Left ventricle myocardium inferior (tissue), 1 donor: ENCODE measurements at places on chromosomes 16 and 17. TPM values are rescaled to one million over a fixed set of nuclear protein-coding genes. Genes with fewer than 3 reads are reported as not detected.

DNA sequence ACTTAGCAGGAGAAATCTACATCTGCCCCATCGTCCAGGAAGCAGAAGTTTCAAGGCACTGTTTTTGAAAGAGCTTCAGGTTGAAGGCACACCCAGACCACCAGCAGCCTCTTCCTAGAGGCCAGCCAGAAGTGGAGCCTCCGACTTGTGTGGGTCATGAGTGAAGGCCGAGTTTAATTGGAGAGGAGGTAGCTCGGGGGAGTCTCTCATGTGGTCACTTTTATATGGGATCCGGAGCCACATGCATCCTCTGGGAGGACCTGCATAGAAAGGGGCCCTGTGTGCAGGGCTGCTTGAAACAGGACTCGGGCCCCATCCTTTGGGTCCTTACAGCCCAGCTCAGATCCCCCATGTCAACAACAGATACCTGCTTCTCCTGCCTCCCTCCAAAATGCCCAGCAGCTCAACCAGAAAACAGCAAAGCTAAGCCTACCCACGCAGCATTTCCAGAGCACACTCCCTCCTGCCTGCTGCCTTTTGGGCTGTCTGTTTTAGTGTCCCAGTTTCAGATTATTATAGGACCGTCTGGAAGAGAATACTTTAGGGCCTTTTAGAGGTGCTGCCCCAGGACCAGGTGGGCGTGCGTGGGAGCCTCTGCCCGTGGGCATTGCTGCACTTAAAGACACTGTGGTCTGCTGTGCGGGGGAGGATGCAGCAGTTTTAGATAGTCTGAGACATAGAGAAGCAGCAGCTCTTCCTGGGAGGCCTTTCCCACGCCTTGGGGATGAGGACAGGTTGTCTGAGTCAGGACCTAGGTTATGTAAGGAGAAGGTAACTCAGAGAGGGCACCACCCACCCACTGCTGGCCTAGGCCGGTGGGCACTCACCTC, 29.5 kb downstream of the MPRIP start:
- no peak overlapping the region for H3K4me3 ChIP-seq
- no peak for DNase-seq
- H3K36me3 ChIP-seq = peaks cover 9% of the 10 kb centered on the region
- H3K27me3 ChIP-seq = no peaks in the 10 kb centered on the region

GRCh38 chr17:17819561-17819995, 17.2 kb downstream of the SREBF1 start:
- H3K4me1 ChIP-seq = peaks cover 95% of the 10 kb centered on the region
- no peak overlapping the region for H3K4me3 ChIP-seq
- no peaks in the 10 kb centered on the region for H3K27me3 ChIP-seq
- H3K27ac ChIP-seq = no peak overlapping the region
- peak; percentile 53 for DNase-seq

DNA sequence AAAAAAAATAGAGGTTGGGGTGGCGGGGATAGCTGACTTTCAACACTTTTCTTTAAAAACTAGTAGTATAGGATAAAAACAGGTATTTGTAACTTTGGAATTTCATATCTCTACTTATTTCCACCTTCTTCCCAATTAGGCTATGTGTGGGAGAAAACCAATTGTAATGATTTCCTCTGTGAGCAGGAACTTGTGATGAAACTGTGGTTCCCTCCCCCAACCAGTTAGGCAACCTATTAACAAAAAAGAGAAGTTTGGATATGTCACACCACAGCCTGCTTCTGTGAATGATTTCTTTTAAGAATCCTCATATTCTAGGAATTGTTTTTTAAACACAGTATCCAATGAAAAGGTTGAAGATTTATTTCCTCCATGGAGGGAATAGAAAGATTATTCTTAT, 1.9 kb downstream of the IGSF6 start:
- DNase-seq = no peak
- peaks cover 6% of the 10 kb centered on the region for H3K36me3 ChIP-seq
- no peaks in the 10 kb centered on the region for H3K27me3 ChIP-seq
- H3K27ac ChIP-seq = no peak overlapping the region

DNA sequence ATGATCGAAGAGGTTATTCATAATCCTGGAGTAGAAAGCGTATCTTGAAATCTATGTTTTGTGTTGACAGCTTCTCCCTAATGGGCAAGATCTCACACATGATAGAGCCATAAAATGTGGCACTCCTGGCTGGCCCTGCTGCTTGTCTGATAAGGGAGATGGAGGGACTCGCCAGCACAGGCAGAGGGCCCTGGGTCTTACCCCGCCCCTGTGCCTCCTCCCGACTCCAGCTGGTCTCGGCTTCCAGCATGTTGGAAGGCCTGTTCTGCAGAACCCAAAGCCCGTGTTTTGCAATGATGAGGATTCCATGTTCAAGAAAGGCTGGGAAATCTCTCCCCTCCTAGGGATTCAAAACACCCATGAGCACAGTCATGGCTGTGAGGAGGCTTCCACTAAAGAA, 106.7 kb upstream of the SDK2 start:
- H3K4me3 ChIP-seq = no peak overlapping the region
- peaks cover 30% of the 10 kb centered on the region for H3K4me1 ChIP-seq

DNA sequence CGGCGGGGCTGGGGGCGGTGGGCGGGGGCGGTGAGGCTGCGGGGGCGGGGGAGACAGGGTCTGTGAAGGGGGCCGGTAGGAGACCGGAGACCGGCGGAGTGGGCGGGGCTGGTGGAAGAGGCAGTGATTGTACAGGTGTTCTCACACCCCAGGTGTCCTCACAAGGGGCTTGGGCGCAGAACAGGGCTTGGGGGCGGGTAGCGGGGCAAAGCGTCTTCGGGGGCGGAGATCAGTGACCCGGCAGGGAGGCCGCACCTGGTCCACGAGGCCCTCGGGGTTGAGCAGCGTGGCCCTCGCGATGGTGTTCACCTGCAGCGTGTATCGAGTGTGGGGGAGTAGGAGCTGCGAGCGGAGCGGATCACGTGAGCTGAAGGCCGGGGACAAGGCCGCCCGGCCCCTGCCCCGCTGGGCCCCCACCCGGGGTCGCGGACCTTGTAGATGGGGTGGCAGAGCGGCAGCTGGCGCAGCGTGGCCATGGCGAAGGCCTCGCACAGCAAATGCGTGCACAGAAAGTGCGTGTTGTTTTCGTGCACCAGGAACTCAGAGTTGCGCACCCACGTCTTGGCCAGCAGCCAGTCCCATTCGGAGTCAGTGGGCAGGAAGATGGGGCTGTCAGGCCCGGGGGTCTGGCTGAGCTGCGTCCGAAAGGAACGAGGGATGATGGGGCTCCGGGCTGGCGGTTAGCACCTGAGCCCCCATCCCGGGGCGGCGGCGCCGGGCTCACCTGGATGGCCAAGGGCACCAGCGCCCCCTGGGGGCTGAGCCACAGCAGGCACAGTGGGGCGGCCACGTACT, 8.5 kb downstream of the ALOXE3 start:
- H3K27me3 ChIP-seq = peaks cover 68% of the 10 kb centered on the region
- H3K4me1 ChIP-seq = peaks cover 16% of the 10 kb centered on the region
- H3K27ac ChIP-seq = no peak overlapping the region
- peak overlapping the region; percentile 36 for H3K4me3 ChIP-seq

DNA sequence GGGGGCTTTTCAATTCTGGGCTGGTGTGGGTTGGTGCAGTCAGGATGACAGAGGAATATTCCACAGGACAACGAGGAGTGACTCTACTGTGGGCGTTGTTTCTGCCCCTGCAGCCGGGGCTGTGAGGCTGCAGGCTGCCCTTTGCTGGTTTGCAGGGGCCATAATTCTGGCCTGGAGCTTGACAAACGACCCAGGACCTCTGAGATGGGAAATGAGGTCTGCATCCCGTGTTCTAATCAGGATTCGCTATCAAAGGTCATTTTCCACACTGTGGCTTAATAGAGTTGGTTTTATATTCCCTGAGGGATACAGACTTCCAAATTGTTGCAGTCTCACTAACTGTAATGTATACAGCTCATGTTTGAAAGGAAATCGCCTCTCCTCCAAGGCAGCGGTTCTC, 180.9 kb downstream of the RPTOR start:
- H3K27ac ChIP-seq = no peak overlapping the region
- DNase-seq = no peak
- peaks cover 20% of the 10 kb centered on the region for H3K4me1 ChIP-seq
- H3K36me3 ChIP-seq = no peaks in the 10 kb centered on the region
- no peaks in the 10 kb centered on the region for H3K27me3 ChIP-seq
- no peak overlapping the region for H3K4me3 ChIP-seq

DNA sequence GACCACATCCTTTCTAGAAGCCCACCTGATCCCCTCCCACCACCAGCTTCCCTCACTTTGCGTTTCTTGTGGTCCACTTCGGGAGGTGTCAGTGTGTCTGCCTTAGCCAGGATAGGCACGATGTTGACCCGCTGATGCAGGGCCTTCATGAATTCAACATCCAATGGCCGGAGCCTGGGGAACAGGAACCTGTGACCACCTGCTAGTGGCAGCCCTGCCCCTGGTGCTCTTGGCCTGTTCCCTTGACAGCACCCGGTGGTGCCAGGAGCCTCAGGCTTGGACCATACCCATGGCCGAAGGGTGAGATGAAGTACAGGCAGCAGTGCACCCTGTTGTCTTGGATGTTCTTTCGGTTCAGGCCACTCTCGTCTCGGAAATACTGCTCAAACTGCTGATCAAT, 7.2 kb upstream of the MTMR4 start:
- peak overlapping the region; percentile 98 for H3K27ac ChIP-seq
- no peaks in the 10 kb centered on the region for H3K27me3 ChIP-seq
- DNase-seq = no peak
- H3K36me3 ChIP-seq = peaks cover 21% of the 10 kb centered on the region
- H3K4me1 ChIP-seq = peaks cover 57% of the 10 kb centered on the region
- H3K4me3 ChIP-seq = no peak overlapping the region

- no peak overlapping the region for H3K4me3 ChIP-seq
- no peak for DNase-seq
- H3K27ac ChIP-seq = no peak overlapping the region
- H3K36me3 ChIP-seq = no peaks in the 10 kb centered on the region
Measured at GRCh38 chr16:7867831-7868230, 535.2 kb downstream of the RBFOX1 start.

GRCh38 chr17:61617330-61617729, 26.3 kb upstream of the NACA2 start:
- peaks cover 5% of the 10 kb centered on the region for H3K27me3 ChIP-seq
- no peaks in the 10 kb centered on the region for H3K36me3 ChIP-seq
- H3K4me1 ChIP-seq = no peaks in the 10 kb centered on the region
- H3K27ac ChIP-seq = no peak overlapping the region
- no peak for DNase-seq

DNA sequence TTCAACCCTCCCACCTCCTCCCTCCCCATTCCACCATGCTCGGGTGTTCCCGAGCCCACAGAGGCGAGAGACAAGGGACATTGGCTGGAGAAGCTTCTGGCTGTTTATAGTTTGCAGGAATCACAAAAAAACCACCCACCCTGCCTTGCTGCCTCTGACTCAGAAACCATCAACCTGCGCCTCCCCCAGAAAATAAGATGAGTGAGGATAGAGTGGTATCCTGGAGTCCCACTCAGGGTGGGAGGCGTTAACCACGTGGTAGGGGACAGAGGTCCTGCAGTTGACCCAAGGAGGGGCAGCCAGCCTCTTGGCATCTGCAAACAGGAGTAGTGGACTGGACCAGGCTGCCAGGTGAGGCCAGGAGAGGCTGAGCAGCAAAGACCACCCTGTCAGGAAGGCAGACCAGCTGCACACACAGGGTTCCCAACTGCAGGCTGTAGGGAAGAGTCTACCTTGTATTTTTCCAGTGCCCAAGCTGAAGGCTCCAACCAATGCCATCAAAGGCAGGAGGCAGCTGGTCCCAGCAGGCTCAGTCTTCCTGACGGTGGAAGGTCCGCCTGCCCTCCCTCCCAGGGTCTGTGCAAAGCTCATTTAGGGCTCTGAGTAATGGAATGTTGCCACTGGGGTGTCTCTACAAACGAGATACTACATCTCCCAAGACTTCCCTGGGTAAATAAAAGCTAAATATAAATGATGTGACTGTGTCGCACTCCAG, 201.5 kb upstream of the TNRC6C start:
- no peak overlapping the region for H3K4me3 ChIP-seq
- no peak for DNase-seq
- no peaks in the 10 kb centered on the region for H3K36me3 ChIP-seq
- no peaks in the 10 kb centered on the region for H3K27me3 ChIP-seq
- no peaks in the 10 kb centered on the region for H3K4me1 ChIP-seq

DNA sequence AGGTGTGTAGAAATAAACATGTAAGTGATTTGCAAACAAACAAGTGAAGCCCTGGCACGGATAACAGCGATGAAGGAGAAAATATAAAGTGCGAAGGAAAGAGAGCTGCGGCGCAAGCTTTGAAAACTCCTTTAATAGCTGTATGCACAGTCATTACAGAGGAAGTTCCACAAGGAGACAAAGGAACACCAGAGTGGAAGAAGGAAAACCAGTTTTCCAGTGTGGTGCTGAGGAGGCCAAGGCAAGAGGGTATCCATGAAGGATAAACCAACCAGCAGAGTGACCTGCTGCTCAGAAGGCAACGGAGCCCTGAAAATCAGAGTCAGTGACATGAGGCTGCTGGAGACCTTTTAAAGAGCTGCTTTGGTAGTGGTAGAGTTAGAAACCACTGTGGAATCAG, 24.4 kb downstream of the METTL16 start:
- no peaks in the 10 kb centered on the region for H3K36me3 ChIP-seq
- no peak for DNase-seq
- H3K4me3 ChIP-seq = no peak overlapping the region

PABPN1L gene
- total RNA-seq = not detected

YBX2 gene
- 0.77 TPM for total RNA-seq

HBZ gene
- not detected for total RNA-seq

PRSS53 gene
- 1.2 TPM for total RNA-seq

EFCAB5 gene
- total RNA-seq = not detected

KRT33B gene
- total RNA-seq = not detected

ANKRD40CL gene
- not detected for total RNA-seq
